Peyer's patch (tissue), 4 donors: ENCODE measurements at places on chromosomes 6 and 20. TPM values are rescaled to one million over a fixed set of nuclear protein-coding genes. Genes with fewer than 3 reads are reported as not detected.

DNA sequence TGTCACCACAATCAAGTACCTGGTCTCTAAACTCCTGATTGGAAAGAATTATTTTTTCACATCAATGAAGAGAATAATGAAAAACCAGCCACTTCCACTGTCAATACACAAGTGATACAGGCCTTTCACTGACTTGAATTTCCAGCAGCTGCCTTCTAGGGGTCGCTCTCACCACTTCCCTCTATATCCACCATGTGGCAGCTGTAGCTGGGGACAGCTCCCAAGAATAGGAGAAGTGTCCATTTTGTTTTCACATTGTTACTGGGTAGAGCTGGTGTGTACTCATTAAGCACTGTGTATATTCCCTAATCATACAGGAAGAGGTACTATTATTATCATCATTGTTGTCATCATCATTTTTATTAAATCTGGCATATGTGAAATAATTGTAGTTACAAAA, 438.4 kb upstream of the SPTLC3 start:
- DNase-seq = no peak

DNA sequence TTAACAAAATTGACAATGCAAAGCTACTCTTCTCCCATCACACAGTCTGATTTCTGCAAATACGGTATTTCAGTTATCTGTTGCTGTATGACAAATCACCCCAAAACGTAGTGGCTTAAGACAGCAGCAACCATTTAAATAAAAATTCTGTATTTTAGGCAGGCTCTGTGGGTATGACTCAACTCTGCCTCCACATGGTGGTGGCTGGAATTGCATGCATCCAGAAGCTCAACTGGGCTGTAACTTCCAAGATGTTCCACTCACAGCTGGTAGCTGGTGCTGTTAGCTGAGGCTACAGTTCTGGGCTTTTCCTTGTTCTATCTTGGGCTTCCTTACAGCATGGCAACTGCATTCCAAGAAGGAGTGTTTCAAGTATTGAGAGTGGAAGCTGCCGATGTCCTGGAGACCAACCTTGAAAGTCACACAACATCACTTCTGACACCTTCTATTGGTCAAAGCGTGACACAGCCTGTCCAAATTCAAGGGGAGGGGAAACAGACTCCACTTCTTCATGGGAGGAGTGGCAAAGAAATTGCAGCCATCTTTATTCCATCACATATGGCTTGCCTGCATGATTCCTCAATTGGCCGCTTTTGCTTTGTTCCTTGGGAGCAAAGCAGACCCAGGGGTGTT, 39.7 kb upstream of the TULP1 start:
- DNase-seq = peak; percentile 24

DNA sequence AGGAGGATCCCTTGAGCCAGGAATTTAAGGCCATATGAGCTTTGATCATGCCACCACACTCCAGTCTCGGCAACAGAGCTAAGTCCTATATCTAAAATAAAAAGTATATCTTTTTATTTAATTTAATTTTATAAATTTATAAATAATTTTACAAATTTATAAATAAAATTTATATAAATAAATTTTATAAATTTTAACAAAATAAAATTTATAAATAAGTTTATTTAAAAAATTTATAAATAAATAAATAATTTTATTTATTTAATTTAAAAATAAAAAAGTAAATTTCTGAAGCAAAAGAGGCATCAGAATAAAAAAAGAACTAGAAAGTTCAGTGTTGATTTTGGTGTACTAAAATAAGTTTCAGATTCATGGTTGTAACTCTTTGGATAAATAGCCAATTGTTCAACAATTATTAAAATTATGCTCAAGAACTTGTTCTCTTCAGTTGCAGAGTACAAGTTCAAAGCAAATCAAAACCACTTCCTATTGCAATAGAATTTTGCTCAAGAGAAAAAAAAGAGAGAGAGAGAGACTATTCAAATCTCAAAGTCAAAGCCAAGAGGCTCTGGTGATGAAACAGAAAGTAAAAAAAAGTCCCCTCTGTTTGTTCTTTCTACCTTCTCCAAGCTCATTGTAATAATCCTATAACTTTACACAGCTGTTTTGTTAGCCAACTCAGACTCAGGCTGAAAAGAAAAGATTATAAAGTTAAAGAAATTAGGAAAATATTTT, 547.5 kb upstream of the ADGRB3 start:
- DNase-seq = no peak

The PROKR2 gene
- not detected for total RNA-seq

GRCh38 chr6:69164564-69165229, 529.6 kb downstream of the ADGRB3 start:
- DNase-seq = no peak

- DNase-seq = no peak
Measured at GRCh38 chr6:30214657-30214982, 1.4 kb upstream of the TRIM26 start.

The MED20 gene
- total RNA-seq = 6.6 TPM

The CEP250 gene
- total RNA-seq = 27.7 TPM

- no peak for DNase-seq
Measured at GRCh38 chr6:29490055-29490454, 2.3 kb upstream of the MAS1L start.

DNA sequence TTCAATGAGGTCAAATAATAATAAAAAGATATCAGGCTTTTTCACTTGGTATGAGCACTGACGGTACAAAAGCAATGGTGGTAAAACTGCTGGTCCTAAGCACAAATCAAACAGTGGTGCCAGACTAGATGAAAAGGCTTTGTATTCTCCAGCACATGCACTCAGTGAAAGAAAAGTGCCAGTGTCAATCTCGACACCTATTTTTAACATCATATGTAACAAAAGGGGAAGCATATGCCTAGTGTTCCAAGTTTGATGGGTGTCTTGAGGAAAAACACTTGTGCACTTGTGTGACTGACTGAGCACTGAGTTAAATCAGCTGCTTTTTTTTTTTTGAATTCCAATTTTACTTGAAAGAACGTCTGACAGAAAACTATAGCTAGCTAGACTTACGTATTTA, 27.3 kb downstream of the MED23 start:
- no peak for DNase-seq

- DNase-seq = no peak
Measured at GRCh38 chr6:6277413-6277812, 43.0 kb downstream of the F13A1 start.

DNA sequence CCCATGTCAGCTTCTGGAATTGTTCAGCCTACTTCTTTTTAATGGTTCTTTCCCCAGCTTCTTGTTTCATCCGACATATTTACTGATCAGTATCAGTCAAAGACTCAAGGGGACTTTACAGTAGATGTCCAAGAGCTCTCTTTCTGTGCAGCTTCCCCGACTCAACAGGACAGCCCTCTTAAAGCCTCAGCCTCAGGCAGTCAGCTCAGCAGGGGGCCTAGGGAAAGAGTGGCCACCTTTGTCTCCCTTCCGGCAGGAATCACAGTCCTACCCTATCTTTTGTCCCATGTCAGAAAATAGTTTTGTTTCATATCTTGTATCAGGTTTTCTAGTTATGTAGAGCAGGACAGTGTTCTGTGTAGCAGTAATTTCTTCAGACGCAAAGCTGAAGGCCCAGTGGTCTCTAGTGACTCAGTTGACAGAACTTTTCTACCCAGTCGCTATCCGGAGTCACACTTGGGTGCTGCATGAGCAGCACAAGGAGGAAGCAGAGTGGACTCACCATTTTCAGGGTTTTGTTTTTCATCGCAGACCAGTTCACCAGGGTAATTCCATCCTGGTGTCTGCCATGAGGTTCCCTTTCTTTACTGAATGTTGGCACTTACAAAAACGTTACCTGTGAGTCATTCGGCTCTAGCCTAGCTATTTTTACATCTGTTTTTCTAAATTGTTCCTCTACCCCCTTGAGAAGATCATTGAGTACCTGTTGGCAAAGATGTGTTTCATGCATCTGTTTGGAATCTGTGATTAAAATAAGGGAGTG, 47.7 kb downstream of the SPATA2 start:
- no peak for DNase-seq

DNA sequence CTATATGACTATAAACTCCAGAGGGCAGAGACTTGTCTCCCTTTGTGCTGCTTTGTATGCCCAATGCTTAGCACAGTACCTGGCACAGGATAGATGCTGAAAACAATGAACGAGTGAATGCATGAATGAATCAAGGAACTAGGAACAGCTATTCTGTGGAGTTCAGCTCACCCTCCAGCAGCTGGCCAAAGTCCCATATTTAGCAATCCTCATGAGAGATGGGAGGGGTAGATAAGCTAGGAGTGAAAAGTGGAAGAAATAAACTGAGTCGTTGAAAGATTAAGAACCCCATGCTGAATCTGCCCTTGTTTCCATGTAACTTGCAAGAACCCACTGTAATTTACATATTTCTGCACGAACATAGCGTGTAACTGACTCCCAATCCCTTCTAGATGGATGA, 106.5 kb downstream of the MAFB start:
- peak; percentile 58 for DNase-seq

DNA sequence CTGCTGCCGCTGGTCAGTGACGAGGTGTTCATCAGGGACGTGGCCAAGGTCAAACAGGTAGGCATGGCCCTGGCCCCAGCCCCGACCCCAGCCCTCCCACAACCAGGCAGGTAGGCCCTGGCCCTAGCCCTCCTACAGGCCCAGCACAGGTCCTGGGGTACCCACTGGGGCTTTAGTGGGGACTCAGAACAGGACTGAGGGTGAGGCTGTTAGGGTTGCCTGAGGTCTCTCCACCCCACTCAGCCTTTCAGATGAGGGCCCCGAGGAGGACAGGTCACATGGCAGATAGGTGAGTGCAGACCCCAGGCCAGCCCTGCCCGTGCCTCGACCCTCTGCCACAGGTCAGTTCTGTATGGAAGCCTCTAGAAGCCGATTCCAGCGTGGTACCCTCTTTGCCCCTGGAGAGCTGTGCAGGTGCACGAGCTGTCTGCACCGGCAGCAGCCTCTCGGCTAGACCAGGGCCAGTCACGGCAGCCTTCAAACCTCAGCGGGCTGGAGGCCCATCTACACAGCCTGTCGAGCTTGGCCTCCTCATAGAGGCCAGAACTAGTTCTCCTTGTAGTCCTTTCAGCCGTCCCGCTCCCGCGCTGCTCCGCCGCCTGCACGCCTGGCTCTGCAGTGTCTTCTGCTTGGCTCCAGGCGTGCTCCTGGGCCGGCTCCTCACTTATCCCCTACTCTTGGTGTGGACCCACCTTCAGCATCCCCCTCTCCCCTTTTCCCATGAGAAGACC, 35.5 kb downstream of the PYGB start:
- peak; percentile 43 for DNase-seq

GRCh38 chr6:159959976-159960384, 8.9 kb upstream of the IGF2R start:
- DNase-seq = no peak

The B3GALT4 gene
- total RNA-seq = 25.4 TPM

DNA sequence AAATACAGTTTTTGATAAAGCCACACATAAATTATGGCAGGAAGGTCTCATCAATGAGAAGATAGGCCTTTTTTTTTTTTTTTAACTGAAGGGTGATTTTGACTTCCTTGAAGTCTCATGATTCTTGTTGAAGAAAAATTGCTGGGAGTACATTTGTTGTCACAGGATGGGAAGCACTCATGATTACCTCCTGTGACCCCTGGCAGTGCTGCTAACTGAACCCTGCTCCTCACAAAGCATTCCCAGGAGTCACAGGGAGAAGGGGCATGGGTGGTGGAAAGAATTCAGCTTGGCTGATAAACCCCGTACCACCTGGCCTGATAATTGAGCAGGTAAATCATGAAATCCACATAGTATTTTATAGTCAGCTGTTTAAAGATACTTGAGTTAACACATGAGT, 86.9 kb downstream of the CD109 start:
- no peak for DNase-seq

- no peak for DNase-seq
Measured at GRCh38 chr20:9919271-9920014, 80.6 kb upstream of the PAK5 start.

GRCh38 chr20:18012901-18013300, 44.1 kb downstream of the MGME1 start:
- DNase-seq = no peak

GRCh38 chr6:160030103-160030502, 61.2 kb downstream of the IGF2R start:
- peak; percentile 66 for DNase-seq

DNA sequence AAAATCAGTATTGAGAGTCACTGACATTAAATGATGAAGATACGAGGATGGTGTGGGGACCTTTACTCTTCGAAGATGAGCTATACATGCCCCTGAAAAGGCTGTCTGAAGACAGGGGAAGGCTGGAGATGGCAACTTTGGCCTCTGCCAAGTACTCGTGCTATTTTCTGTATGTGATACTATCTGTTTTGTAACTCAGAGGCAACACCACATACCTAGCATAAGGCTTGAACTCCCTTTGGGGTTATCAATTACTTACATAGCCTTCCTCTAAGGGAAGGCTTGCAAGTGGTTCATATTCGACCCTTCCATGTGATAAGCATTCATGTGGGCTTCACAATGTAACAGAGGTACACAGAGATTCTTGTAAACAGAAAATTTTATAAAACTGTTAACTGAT, 68.7 kb upstream of the FBXO30 start:
- no peak for DNase-seq

DNA sequence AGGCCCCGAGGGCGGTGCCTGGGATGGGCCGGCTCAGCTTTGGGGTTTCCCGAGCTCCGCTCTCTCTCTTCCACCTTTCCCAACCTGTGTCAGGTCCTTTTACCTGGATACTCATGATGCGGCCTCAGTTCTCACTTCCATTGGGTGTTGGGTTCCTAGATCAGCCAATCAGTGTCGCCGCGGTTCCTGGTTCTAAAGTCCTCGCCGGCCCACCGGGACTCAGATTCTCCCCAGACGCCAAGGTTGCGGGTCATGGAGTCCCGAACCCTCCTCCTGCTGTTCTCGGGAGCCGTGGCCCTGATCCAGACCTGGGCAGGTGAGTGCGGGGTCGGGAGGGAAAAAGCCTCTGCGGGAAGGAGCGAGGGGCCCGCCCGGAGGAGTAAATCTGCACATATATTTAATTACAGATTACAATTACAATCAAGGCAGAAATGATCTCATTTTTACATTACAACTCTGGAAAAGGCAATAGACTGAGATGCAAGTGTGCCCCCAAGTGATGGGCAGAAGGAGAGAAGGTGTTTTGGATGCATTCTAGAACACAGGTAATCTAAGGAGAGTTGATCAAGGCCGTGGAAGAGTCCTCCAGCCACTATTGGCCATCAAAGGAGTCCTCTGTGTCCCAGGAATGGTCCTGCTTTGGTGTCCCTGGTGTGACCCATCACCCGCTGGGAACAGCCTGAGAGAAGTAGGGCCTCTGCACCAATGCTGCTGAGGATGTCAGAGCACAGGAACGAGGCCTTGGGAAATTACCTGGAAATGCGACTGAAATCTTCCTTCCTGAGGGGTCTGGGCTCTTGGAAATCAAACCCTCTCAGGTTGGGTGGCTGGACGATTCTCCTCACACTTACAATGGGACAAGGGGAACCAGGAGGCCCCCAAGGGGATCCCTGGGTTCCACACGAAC, 34.7 kb upstream of the MICB start:
- peak; percentile 93 for DNase-seq

DNA sequence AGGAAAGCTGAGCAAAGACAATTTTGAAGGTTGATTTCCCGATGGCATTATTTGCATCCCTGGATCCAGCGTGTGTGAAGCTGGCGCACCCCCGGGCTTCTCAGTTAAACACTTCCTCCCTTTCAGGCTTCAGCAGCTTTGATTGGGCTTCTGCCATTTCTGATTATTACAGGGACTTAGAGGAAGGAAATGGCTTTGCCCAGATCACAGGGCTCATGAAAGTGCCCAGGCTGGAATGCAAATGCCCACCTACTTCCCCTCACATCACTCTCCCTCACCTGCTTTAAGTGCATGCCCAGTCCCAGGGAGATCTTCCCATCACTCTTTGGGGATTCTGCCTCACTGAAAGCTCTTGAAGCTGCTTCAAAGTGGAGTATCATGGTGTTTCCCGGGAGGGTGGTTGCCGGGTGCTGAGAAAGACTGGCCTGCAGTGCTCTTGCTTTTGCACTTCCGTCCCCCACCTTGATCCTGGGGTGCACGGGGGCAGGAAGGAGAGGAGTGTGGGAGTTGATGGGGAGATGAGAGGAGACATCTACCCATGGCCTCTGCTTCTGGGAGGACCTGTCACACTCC, 28.3 kb downstream of the PHACTR3 start:
- no peak for DNase-seq
